ENCODE measurements at places on chromosomes 7 and 10. TPM values are rescaled to one million over a fixed set of nuclear protein-coding genes. Genes with fewer than 3 reads are reported as not detected.

The SVOPL gene
- not detected for total RNA-seq

The C10orf105 gene
- total RNA-seq, result not detected

- H3K4me1 ChIP-seq, result no peaks in the 10 kb centered on the region
- H3K27me3 ChIP-seq, result no peaks in the 10 kb centered on the region
- no peak overlapping the region for H3K27ac ChIP-seq
- H3K36me3 ChIP-seq, result no peaks in the 10 kb centered on the region
- DNase-seq, result no peak
These were observed 337.8 kb downstream of the PARD3 start for GRCh38 chr10:34477249-34477648.

- no peaks in the 10 kb centered on the region for H3K36me3 ChIP-seq
- H3K27ac ChIP-seq, result no peak overlapping the region
- DNase-seq, result peak; percentile 68
- peak overlapping the region; percentile 42 for H3K4me3 ChIP-seq
These were observed 44.9 kb downstream of the BAMBI start for GRCh38 chr10:28722065-28722803.

DNA sequence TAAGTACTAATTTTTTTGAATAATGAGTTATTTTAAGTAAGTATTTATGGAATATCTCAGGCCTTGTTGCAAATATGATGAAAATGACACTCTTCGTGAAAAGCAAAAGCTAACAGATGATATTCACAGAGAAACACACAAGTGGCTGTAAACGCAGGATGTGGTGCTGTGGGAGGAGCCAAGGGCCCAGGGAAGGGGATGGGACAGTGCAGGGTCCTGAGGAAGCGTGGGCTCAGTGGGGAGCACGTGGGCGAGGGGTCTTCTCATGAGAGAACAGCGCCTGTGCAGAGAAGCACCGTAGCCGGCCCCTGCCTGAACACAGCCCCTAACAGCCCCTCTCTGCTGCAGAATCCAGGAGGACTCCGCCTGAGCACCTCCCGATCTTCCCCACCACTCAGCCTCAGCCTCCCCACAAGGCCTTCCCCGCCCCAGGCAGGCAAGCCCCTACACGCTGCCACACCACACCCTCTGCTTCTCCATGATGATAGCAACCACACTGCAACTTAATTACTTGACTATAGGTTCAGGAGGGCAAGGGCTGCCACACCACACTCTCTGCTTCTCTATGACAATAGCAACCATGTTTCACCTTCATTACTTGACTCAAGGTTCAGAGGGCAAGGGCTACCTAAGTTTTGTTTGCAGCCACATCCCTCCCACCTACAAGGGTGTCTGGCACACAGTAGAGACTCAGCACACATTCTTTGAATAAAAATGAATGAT, 152.6 kb upstream of the RNF32 start:
- DNase-seq, result no peak
- H3K4me1 ChIP-seq, result no peaks in the 10 kb centered on the region

DNA sequence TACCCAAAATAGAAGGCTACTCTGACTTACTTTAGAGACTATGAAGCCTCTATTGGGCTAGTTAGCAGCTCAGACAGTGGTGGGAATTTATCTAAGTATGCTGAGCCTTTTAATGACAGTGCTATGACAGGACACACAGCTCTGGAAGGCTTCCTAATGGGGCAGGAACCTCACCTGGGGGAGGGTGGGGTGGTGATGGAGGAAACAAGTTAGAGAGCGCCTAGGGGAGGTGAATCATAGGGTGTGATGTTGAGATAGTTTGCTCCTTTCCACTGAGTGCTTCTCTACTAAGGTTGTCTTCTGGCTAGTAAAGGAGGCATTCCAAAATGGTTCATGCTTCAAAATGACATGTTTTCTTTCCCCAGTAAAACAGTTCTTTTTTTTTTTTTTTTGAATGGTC, 42.1 kb downstream of the PPP1R9A start:
- no peak overlapping the region for H3K27ac ChIP-seq
- H3K4me1 ChIP-seq, result no peaks in the 10 kb centered on the region
- H3K4me3 ChIP-seq, result no peak overlapping the region
- no peak for DNase-seq
- H3K36me3 ChIP-seq, result no peaks in the 10 kb centered on the region

Measured in stomach (tissue), 19 donors.